ENCODE measurements at places on chromosomes 12 and 14. TPM values are rescaled to one million over a fixed set of nuclear protein-coding genes. Genes with fewer than 3 reads are reported as not detected.

GRCh38 chr12:25323581-25323982 is 72.9 kb upstream of the KRAS start:
- DNase-seq = no peak

DNA sequence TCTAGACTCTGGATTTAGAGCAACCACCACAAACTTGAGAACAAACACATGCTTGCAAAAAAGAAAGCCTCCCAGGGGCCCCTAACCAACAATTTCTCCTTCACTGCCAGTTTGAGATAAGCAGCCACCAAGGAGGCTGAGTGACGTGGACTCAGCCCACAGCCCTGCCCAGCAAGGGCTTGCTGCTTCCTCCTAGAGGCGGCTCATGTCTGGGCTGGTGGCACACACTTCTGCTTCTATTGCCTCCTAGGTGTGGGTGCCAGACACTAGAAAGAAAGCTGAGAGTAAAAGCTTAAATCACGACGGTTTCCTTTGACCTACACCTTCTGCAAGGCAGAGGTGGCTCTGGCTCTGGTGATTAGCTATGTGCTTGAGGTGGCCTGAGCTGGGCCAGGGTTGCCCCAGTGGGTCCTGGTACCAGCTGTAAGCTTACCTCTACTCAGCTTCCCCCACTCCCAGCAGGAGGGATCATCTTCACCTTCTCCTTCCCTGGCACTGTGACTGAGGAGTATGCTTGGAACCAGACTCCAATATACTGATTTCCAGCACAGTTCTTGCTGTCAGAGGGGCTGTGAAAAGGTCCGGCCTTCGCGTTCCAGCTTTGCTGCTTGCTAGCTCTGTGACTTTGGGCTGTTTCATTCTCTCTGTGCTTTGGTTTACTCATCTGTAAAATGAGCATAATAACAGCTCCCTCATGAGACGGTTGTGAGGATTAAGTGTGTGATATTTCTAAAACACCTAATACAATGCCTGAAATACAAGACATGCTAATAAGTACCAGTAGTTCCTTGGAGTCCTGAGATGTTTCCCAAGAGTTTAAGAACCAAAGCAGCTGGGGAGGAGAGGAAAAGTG is 89.7 kb upstream of the PARP11 start:
- DNase-seq = no peak

DNA sequence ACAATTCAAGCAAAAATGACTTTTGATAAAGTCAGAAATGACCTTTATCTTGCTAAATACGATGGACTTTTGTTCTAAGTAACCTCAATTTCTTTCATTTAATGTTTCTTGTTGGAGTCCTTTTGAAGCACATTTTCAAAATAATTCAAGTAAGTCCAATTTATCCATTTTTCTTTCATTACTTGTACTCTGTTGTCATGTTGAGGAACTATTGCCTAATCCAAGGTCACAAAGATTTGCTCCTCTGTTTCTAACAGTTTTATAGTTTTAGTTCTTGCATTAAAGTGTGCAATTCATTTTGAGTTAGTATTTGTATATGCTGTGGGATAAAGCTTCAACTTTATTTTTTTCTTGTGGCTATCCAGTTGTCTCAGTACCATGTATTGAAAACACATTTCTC is 66.7 kb downstream of the CCER1 start:
- no peak for DNase-seq

DNA sequence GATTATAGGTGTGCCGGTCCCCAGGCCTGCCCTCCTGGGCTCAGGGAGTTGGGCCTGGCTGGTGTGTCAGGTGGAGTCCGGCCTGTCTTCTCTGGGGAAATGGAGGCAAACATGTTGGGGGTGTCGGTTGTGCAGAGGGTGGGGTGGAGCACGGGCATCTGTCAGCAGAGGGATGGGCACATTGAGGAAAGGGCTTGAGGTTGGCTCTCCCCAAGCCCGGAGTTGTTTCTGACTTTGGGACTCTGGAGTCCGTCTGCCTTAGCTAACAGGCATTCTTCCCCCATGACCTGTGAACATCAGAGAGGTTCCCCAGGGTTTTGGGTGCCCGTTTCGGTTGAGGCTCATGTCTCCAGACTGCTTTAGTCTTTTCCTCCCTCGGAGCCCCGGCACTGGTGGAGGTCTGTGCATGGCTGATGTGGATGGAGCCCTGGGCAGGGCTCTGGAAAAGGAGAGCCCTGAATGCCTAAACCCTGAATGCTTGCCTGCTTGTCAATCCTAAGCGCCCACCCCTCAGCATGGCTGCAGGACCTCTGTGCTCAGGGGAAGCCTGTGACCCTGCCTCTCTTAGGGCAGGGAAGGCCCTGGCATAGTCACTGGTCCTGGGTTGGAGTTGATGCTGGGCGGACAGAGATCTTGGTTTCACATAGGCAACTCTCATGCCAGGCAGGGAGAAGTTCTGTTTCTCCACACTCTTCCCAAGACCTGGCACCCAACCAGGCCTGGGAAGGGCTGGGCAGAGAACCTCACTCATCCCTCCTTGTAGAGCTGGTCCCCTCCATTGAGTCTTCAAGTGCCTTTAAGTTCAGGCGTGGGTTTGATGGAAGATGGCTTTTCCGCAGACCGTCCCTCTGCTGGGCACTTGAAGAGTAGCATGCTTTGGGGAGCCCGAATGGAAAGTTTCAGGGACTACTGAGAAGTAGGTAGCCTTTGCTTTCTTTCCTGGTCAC is 12.9 kb downstream of the NYNRIN start:
- DNase-seq = no peak

DNA sequence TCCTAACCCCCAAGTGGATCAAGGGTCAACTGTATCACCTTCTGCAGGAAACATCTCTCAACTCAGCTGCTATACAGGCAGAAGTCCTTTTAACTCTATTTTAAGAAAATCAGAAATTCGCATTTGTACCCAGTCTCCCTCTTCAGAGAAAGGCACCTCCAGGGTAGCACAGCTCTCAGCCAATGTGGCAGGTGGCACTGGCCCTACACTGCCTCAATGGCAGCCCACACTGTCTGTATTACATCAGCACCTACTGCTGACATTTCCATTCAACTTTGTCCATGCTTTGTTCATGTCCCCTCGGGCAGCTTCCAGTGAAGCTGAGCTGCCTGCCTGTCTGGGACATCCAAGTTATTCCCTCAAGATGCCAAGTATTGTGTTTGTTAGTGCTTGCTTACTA is 8.8 kb downstream of the SPTSSA start:
- no peak for DNase-seq

DNA sequence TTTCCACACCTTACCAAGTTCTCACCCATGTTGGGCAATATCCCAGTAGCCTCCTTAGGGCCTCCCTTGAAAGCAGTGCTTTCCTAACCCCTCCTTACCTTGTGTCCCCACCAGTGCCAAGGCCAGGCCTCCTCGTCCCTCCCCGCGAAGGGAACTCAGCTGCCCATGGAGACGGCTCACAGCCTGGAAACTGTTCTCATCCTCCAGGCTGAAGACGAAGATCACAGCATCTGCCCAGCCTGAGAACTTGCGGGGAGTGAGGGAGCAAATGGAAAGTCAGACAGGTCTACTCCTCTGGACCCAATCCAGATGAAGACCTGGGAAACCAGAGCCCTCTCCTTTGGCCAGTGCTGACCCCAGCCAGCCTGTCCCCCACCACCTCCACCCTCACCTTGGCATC is 4.6 kb downstream of the AGAP2 start:
- no peak for DNase-seq

The PPM1H gene
- 4.0 TPM for total RNA-seq

Measured in cardiac septum (tissue), 1 donor.